Bronchial smooth muscle cell (primary cell): ENCODE measurements at places on chromosomes 13 and 19. TPM values are rescaled to one million over a fixed set of nuclear protein-coding genes. Genes with fewer than 3 reads are reported as not detected.

The ADAMTS10 gene
- total RNA-seq = 6.8 and 8.1 TPM in 2 replicates

The TNFSF13B gene
- 4.9 and 5.5 TPM in 2 replicates for total RNA-seq

The SULT2A1 gene
- not detected in 2 replicates for total RNA-seq

The IRGC gene
- not detected in 2 replicates for total RNA-seq

The NLRP5 gene
- not detected in 2 replicates for total RNA-seq

The CDC42EP5 gene
- 9.1 and 27.6 TPM in 2 replicates for total RNA-seq

The DAND5 gene
- total RNA-seq = not detected in 2 replicates

The U2AF2 gene
- total RNA-seq = 72.3 and 77.7 TPM in 2 replicates

The SIGLEC14 gene
- total RNA-seq = not detected in 2 replicates

The LRRC4B gene
- total RNA-seq = under 0.01 and 0.94 TPM in 2 replicates

The DKKL1 gene
- 0.16 and 0.26 TPM in 2 replicates for total RNA-seq

The C5AR1 gene
- total RNA-seq = 0.16 and 0.17 TPM in 2 replicates

The ZNF560 gene
- total RNA-seq = 0.79 and 1.2 TPM in 2 replicates

The SUPT5H gene
- 70.6 and 85.5 TPM in 2 replicates for total RNA-seq

The AMER2 gene
- total RNA-seq = under 0.01 TPM in 1 of 2 replicates, not detected in the other

The ZNF561 gene
- total RNA-seq = 43.0 and 68.2 TPM in 2 replicates

The CAPN12 gene
- 0.16 and 0.26 TPM in 2 replicates for total RNA-seq

The FSTL3 gene
- 24.1 and 37.4 TPM in 2 replicates for total RNA-seq

The MEDAG gene
- 105 and 137 TPM in 2 replicates for total RNA-seq

The PBX4 gene
- 2.2 and 3.0 TPM in 2 replicates for total RNA-seq

The SLC39A3 gene
- 21.6 and 30.7 TPM in 2 replicates for total RNA-seq

The SRRM5 gene
- total RNA-seq = not detected in 2 replicates
